ENCODE measurements at places on chromosomes 6 and 20.
A peak's percentile ranks its signal among the peaks of the same experiment; 100 is the strongest.

DNA sequence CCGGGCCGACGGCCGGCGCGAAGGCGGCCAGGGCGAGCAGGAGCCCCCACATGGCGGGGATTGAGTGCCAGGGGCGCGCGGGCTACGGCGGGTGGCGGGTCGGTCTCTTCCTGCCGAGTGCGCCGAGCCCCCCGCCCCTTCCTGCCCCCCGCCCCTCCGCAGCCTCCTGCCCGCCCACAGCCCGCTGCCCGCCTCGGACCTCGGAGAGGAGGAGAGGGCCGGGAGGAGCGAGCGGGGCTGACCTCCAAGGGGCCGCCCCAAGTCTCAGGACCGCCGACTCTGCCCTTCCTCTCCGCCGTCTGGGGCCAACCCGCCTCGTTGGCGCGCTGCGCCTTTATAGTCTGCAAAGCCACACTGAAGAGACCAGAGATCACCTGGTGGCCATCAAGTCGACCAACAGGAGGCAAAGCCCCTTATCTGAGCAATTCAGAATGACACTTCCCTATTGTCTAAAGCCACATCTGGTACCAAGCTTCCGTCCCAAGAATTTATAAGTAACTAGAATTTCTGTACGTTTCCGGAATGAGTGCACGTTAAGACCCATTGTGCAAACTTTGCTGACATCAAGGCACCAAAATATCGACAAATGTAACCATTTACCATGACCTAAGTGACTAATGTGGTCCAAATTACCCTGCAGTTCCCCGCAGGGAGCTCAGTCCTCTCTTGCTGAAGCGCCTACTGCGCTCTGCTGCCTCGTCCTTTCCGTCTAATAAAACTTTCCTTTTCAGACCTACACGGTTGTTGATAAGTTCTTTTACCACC is at the start of gene CPXM1:
Gene CPXM1 (minus strand): TSS at position 107 of the 765 bp plus-strand sequence. CDS start 55 bp downstream, at position 52.
- DNase-seq = peak; percentile 97

- DNase-seq = no peak
These were observed 45.2 kb downstream of the TOX2 start for GRCh38 chr20:43959920-43960227.

DNA sequence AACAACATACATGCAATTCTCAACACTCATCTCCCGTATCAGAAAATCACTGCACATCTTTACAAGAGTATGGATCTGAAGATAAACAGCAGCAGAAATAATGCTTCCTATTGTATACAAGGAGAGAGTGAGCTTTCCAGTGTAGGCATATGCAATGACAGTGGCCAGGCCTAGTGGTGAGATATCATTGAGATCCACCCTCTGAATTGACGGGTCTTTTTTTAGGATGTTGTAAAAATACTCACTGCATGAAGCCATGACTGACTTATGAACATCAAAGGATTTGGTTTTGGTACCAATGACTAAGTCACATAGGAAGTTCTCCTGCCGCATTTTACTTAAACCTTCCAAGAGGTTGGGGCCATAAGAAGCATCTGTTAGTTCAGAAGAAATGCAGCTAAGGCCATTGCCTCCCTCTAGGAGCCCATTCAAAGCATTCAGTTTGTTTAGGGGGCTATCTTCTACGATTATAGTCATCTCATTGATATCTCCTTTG is 10.8 kb downstream of the KLHL31 start:
- no peak for DNase-seq

GRCh38 chr6:156963712-156964700 is 186.8 kb downstream of the ARID1B start:
- DNase-seq = no peak

- DNase-seq = peak; percentile 68
These were observed 93.4 kb upstream of the NHSL1 start for GRCh38 chr6:138592749-138593123.

GRCh38 chr20:50085481-50086365 is 27.2 kb downstream of the UBE2V1 start:
- DNase-seq = peak; percentile 76

- no peak for DNase-seq
These were observed 81.1 kb downstream of the BMP5 start for GRCh38 chr6:55794136-55794812.

DNA sequence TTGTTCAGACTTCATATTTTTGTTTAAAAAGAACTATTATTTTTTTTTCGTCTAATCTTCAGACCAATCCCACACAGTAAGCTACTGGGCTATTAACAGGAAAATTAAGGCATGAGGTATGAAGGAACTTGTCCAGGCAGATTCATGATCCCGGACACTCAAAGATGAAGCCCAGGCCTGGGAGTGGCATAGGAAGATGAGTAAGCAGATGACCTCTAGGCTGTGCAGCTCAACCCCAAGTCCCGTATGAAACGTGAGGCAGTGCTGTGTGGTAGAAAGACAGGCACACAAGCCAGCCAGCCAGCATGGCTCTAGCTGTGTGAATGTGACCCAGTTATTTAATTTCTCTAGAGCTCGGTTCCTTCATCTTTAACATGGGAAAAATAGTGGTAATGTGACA is 231.9 kb downstream of the CLIC5 start:
- DNase-seq = no peak

DNA sequence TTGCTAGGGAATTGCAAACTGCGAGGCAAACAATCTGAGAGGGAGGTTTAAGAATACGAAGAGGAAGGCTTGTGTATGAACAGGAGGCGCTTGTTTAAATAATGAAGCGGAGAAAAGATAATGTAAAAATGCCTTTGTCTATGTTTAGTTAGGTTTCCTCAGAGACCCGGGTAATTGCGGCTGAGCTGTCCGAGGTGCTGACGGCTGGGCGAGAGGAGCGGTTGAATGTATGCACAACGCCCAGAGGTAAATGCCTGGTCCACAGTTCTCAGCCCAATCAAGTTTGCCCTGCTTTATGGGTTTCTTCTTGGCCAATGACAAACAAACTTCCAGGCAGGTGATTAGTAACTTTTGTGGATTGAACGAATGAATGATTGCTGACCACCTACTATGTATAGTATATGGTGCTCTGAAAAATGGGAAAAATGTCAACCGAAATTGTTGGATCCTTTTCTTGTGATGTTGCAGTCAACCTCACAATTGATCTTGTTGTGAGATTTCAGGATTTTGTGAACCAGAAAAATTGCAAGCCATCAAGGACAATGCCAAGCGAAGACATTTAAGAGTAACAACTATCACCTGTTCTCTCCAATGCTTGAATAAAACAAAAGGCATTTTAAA is 38.3 kb upstream of the SLC32A1 start:
- DNase-seq = peak; percentile 32

DNA sequence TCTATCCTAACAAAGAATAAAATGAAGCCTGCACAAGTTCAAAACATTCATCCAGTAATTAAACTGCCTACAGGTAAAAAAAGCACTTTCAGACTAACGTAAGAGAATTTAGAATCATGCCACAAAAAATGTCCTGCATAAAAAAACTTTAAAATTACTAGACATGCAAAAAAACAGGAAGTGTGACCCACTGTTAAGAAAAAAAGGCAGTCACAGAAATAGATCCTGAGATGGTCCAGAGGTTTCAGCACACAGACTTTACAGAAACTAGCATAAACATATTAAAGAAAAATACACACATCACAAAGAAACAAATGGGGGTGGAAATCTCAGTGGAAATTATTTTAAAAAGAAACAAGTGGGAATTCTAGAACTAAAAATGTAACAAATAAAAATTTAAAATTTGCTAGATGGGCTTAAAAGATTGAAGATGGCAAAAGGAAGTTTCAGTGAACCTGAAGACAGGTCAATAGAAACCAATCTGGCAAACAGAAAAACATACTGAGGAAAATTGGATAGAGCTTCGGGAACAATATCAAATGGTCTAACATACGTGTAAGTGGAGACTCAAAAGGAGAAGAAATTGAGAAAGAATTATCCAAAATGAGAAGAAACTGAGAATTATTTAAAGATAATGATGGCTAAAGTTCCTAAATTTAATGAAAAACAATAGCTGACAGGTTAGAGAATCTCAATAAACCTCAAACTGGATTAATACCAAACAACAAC is 3.4 kb upstream of the ZNF133 start:
- no peak for DNase-seq

- no peak for DNase-seq
These were observed 192.7 kb upstream of the PMEPA1 start for GRCh38 chr20:57902473-57902872.

DNA sequence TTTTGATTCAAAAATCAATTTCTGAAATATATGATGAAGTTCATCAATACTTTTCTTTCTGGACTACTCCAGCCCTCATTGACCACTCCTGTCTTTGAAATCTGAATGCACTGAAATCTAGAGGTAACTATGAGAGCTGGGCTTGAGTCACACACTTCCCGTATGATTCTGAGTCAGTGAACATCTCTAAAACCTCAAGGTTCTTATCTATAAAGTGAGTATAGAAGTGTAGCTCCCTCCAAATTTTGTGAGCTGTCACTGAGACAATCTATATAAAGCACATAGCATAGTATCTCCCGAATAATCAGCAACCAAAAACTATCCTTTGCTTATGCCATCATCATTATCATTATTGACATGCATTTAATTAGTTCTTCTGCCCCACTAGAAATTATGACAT is 182.4 kb downstream of the TSHZ2 start:
- no peak for DNase-seq

DNA sequence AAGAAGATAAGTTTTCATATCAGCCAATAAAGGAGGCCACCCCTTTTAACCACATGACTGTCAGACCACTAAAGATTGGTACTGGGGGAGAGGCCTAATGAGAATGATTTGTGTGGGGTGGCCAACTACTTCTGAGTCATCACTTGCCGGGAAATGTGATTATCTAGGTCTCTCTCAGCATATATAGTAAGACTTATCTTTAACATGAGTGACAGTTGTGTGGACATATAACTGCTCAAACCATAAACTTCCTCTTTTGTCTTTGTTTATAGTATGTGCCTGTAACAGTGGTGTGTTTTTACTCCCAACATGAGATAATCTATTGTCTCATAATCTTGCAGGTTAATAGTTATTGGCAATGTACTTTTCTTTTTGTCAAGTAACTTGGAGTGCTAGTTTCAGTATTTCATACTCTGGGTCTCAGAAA is 312.4 kb downstream of the CDKAL1 start:
- peak; percentile 61 for DNase-seq

- DNase-seq = no peak
These were observed 17.8 kb upstream of the HELZ2 start for GRCh38 chr20:63591786-63592355.

GRCh38 chr6:146984251-146984924 is 219.8 kb upstream of the STXBP5 start:
- DNase-seq = no peak

GRCh38 chr6:31399589-31400466 is 3.6 kb upstream of the MICA start:
- DNase-seq = peak; percentile 65

DNA sequence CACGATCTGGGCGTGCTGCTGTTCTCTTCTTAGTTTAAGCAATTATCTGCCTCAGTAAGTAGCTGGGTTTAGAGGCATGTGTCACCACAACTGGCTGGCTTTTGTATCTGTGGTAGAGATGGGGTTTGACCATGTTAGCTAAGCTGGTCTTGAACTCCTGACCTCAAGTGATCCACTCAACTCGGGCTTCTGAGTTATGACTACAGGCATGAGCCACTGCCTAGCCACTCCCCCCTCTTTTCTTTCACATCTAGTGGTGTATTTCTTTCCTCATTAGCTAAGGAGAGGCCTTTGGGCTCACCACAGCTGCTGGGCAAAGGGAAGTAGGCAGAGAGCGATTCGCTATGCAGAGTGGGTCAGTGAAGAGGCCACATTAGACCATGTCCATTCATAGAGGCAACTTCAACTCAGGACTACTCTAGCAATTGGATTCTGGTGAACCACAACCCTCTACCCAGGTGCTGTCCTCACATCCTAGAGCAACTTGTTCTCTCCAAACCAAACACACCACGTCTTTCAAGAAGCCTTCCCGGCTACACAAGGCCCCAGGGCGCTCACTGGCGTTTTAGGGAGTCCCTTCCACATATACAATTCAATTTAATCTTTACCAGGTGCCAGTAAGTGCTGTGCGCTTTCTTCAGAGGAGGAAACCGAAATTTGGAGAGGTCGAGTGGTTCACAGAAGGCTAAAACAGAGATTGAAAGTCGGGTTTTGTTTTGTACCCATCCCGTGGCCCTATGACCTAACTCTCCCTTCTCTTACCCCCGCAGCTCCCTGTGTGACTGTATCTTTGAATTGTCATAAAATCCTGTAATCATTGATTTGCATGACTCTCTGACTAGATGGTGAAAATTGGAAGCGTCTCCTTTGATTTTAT is 26.5 kb upstream of the GFOD1 start:
- no peak for DNase-seq

DNA sequence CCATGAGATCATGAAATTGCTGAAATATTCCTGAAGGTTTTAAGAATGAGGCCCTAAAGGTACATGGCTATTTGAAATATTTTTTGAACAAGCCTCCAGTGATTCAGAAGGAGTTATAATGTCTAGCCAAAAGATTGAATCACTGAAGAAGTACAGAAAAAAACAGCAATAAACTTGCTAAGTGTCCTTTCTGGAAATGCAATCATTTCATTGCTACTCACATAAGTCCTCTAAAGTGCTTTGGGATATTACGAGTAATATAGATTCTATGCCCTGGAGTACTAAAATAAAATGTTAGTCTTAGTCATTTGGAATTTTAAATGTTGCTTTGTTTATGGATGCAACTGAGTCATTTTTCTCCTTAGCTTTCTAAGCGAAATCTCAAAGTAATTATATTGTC is 32.7 kb downstream of the CENPW start:
- DNase-seq = no peak

DNA sequence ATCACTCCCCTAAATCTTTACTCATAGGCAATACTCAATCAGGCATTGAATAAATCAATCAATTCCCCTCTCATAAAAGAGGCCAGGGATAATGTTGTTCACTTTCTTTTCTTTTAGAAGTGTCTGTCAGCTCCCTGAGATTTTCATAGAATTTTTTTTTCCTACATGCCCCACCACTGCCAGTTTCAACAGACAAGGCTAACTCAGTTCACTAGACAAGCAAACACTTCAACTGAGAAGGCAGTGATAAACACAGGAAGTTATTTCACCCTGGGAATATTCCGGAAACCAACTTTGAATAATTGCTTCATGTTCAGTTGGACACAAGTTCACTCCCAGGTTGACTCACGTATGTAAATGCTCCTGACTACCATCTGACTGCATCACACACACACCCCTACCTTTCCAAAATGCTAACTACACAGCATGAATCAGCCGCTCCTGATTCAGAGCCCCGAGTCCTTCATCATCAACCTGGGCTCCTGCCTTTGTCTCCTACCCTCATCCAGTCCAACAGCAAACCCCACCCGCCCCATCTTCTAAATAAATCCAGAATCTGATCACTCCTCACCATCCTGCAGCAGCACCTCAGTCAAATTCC is 143.9 kb downstream of the BCAS1 start:
- DNase-seq = no peak

- DNase-seq = no peak
These were observed 127.0 kb downstream of the PACRG start for GRCh38 chr6:162854734-162855191.
